ENCODE measurements at places on chromosomes 6 and 20.

DNA sequence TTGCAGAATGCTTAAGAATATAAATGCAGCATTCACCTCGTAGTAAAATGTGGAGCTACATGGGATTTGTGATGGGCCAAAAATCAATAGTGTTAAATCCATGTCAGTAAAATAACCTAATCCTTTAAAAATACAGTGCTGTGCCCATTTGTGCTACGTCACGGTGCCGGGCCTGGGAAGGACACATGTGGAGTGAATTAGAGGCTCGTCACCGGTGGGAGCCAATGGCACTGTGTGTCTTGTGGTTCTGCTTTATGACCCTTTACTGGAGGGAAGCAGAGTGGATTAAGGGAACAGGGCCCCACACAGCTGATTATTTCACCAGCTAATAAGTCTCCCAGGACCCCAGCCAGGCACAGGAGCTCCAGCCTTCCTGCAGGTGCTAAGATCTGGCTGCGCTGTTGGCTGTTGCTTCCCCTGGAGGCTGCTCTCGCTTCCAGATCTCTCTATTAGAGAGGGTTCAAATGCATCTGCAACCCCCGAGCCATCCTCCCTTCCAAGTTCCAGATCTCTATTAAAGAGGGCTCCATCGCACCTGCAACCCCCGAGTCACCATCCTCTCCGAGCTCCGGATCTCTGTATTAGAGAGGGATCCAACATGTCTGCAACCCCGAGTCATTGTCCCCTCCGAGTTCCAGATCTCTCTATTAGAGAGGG lies 405.8 kb downstream of the CDH4 start:
- no peak for DNase-seq

DNA sequence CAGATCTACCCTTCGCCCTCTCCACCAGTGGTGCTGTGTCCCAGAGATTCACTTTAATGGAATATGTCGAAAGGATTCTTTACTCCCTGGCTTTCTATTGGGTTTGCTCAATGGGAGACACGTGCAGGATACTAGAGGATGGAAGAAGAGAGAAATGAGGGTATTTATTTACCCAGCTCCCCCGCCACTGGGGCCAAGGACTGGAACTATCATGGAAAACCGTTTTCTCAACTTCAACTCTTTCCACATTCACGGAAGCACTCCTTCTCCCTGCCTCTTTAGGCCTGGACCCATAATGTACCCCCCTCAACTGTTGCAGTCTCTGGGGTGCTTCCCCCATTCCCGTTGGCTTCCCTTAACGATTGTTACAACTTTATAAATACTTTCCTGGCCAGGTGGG lies 26.6 kb upstream of the RALY start:
- no peak for DNase-seq

DNA sequence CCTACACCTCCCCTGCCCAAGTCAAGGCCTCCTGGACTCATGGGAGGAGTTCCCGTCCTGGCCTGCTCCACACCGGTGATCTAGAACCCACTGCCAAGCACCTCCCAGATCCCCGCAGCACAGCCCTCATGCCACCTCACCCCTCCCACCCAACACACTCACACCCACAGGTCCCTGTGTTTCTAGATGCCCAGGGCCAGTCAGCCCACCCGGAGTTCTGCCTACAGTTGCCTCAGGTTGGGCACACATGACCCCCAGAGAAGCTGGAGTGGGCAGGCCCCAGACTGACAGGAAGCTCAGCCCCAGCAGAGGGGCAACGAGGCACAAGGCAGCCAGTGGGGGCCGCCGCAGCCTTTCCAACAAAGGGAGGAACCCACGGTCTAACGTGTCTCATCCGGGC lies 29.6 kb downstream of the RRBP1 start:
- DNase-seq = no peak

DNA sequence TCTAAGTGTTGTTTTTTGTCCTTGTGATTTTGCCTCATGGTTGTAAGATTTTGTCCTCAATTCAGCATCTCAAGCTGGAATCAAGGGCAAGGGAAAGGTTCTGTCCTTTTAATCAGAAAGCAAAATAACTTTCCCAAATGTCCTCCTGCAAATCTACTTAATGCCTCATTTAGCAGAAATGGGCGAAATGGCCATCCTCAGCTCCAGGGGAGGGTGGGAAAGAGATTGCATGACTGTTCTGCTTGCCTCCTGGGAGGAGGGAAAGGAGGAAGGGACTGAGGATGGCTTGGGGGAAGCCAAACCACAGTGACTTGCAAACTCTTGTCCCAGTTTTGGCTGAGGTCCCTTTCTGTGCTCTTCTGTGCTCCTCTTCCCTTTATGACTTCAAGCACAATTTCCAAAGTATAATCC lies 43.4 kb downstream of the TNFAIP3 start:
- DNase-seq = no peak

GRCh38 chr6:144660561-144661115 lies 375.5 kb downstream of the UTRN start:
- no peak for DNase-seq

DNA sequence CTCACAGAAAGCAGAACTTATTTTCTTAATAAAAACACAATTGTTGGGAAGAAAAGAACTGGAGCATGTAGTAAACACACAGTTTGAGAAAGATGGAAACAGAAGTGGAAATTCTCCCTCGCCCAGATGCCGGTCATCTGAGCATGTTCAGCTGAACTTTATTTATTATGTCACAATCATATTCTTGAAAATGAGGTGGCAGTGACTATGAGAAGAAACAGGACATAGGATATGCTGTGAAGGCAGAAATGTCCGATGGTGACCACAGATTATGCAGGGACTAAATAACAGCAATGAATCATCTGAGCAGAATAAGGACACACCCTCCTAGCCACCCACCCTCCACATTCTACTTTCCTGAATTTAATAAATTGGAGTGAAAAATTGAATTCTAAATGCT lies 425.3 kb upstream of the NOX3 start:
- no peak for DNase-seq

DNA sequence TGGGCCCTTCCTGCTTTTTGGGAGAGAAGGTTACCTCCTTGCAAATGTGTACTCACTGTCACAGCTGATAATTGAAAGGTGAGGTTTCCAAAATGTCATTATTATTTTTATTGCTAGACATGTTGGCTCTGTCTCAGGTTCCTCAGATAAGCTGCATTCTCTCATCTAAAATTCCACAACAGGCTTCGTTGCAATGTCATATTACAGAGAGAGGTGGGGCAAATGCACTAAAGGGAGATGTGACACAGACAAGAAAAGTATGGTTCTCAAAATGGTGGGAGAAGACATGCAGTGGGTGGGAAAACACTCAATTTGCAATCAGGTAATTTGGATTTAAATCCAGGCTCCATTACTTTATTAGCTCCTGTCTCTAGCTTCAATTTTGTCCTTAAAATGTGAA lies 256.4 kb upstream of the POU3F2 start:
- DNase-seq = no peak

- no peak for DNase-seq
These were observed 16.8 kb downstream of the AAR2 start for GRCh38 chr20:36253036-36253435.

DNA sequence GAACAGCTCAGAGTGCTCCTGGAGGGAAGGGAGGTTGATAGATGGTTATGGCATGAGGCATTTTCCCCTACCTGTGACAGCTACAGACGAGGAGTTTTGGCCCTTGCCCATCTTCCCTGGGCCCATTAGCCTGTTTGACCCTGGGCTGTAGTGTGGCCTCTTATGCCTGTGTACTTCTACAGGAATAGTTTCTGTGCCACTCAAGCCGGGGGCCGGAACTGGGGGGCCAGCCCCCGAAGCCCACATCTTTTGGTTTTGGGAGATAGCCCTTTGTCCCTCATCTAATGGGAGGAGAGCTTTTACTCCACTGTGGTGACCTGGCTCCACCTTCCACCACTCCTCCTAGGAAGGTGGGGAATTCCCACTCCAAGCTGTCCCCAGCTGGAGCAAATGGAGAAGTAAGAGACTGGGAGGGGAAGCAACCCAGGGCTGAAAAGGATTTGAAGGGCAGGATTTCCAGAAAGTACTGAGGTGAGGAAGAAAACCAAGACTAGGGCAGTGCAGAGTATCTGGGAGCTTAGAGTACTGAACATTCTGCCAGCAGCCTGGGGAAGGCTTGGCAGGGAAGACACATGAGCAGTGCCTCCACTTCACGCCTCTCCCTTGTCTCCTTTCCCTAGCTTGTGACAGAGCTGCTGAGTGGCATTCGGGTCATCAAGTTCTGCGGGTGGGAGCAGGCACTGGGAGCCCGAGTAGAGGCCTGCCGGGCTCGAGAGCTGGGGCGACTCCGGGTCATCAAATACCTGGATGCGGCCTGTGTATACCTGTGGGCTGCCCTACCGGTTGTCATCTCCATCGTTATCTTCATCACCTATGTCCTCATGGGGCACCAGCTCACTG lies 6.9 kb downstream of the ABCC10 start:
- no peak for DNase-seq

DNA sequence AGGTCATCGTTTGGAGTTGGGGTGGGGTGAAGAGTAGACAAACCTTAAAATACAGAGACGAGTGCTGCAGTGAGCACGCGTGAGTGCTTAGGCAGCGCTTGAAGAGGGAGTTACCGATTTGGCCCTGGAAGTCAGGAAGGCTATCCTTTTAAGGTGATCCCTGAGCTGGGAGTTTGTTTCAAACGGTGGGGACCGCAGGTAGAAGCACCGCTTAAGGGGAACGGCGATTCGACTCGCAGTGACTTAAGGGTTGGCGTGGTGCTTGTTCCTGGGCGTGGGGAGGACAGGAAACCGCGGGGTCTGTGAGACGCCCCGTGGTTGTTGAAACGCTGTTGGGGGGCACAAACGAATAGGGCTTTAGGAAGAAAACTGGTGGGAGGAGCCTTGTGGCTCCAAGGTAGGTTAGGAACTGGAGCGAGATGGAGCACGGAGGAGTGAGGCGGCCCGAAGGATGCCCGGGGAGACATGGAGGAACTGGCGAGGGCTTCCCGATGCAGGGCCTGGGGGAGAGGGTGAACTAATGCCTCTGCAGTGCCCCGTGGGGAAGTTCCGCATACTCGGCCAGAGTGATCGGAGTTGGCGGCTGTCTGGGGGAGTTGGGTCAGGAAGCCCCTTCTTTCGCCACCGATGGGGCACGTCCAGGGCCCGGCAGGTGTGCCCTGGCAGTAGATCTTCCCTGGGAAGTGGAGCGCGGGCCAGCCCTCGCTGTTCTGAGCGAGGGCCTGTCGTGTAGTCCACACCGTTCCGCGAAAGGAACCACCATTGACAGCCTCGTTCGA lies 1.3 kb upstream of the CDYL start:
- peak; percentile 6 for DNase-seq

GRCh38 chr6:49342410-49342809 lies 120.6 kb downstream of the MMUT start:
- no peak for DNase-seq

GRCh38 chr20:41894255-41894963 lies 276.2 kb upstream of the CHD6 start:
- DNase-seq = no peak

GRCh38 chr6:158706369-158706982 lies 56.6 kb downstream of the SYTL3 start:
- no peak for DNase-seq

- no peak for DNase-seq
These were observed 125.9 kb downstream of the HS3ST5 start for GRCh38 chr6:114216789-114217467.

- DNase-seq = no peak
These were observed 372.3 kb downstream of the EPHA7 start for GRCh38 chr6:93047033-93047432.

DNA sequence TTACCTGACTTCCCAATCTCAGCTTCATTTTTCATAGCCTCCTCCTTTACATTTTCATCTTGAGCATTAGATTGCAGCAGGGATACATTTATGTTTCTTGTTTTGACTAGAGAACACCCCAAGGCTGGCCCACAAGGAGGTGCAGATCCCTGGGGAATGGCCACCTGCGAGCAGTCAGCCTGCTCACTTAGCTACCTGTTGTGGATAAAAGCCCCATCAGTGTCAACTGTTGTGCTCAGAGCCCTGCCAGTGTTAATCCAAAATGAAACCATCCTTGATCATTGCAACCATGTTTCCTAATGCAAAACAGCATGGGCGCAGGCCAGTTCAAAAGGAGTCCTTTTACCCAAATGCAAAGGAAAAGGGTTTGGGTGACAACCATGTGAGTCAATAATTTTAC lies 50.8 kb downstream of the CNR1 start:
- no peak for DNase-seq

DNA sequence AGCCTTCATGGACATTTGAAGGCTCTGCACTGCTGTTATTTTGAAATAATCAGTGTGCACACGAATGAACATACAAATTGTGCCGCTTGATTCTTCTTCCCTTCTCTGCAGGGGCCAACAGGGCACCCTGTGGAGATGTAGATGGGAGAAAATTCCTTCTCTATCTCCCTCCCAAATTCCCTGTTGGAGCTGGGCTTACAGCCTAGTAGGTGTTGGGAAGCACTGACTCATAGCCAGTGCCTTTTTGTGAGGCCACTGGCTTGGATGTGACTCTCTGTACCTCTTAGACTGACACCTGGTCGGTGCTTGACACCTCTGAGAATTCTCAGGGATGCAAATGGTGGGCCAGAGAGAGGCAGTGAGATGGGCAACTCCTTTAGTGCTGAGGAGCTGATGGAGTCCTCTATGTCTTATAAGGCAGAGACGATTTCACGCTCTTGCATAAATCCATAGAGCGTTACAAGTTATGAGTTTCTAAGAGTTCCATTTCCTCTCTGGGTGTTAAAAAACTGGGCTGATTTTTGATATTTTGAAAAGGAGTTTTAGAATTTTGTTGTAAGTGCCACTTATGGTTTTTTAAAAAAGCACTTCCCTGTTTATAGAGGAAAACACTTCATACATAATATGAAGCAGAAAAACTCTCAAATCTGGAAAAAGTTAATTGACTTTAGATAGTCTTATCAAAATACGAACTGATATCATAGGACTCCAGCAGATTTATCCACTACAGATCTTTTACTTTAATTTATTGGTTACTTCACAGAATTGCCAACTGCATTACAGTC lies 89.8 kb upstream of the MAP3K7 start:
- no peak for DNase-seq

GRCh38 chr6:90495216-90495817 lies 91.6 kb downstream of the MAP3K7 start:
- no peak for DNase-seq

- no peak for DNase-seq
These were observed 27.6 kb downstream of the TFAP2B start for GRCh38 chr6:50846144-50846851.

DNA sequence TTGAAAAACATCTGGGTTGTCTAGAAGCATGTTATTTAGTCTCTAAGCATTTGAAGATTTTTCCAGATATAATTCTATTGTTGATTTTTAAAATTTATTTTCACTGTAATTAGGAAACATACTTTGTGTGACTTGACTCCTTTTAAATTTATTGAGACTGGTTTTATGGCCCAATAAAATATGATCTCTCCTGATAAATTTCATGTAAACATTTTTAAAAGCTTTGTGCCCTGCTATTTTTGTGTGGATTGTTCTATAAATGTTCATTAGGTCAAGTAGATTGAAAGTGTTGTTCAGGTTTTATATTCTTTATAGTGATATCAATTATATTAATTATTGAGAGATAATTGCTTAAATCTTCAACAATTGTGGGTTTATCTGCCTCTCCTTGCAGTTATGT lies 105.4 kb downstream of the RFX6 start:
- DNase-seq = no peak

GRCh38 chr6:152272486-152272885 lies 364.7 kb downstream of the SYNE1 start:
- DNase-seq = no peak
